NCI-H1105 treated with DMSO at 0.1 percent for 48 hours (cell line): ENCODE measurements at places on chromosomes 2 and 18.

DNA sequence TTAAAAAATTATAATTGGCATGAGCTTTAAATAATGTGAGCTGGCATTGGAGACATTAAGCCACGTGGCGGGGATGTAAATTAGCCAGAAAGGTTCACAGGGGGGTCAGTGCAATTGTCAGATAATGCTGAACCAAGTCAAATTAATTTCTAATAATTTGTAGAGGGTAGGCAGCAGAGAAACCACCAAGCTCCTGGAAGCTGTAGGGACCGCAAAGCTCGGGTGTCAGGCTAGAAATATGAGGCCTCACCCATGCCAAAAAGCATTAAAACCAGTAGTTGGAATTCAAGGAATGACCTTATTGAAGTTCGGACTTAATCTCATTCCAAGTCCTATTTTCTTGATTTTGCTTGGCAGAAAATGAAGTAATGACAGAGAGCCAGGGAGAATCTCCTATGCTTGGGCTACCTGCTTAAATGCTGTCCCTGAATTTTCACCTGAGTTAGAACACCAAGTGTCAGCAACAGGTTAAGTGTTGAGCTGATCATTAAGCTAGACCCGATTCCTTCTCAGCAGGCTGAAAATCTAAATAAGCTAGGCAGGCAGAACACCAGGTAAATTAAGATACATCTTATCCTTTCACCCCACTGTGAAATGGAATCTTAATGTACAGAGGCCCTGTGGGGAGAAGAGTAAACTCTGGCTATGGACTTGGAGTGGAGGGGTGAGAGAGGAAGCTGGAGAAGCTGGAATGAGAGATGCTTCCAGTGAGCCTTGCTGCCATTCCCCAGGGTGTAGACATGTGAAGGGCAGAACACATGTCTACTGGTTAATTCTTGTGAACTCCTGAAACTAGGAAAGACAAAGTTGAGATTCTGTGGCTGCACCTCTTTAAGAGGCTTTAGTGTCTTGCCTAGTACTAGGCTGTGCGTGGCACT, 520.0 kb downstream of the SLC4A3 start:
- no peak for DNase-seq

DNA sequence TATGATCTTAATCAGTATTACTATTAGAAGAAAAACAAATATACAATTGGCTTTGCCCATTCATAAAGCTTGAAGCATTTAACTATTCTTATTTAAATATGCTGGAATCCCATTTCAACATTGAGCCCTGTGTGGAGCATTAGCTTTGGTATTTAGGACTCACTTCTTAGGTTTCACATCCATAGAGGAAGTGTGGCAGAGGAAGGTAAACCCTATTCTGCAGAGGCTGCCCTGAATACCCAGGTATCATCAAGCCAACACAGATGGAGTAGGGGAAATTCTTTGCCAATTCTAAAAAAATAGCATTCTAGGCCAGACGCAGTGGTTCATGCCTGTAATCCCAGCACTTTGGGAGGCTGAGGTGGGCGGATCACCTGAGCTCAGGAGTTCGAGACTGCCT, 361.5 kb downstream of the FIGN start:
- DNase-seq = no peak

- DNase-seq = no peak
These were observed 152.6 kb downstream of the COPS8 start for GRCh38 chr2:237238249-237238648.

- no peak for DNase-seq
These were observed 285.8 kb downstream of the STK39 start for GRCh38 chr2:167961536-167962048.

- DNase-seq = peak; percentile 90
These were observed 3.9 kb upstream of the ID2 start for GRCh38 chr2:8677646-8678592.
